T-helper 1 cell (primary cell): ENCODE measurements at places on chromosomes 13 and 19.

DNA sequence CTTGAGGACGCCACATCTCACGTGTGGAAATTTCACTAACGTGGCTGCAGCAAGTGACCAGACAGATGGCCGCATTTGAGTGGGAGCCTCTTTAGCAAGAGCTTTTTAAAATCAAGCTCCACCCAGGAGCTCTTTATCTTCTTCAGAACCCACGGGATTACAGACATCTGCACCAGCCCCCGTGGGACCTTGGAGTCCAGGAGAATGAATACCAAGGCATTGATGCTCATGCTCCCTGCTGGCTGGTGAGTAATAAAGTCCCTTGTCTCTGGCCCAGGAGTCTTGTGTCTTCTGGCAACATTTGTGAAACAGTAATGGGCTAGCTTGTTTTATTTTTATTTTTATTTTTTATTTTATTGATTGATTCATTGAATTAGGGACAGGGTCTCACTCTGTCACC, 64.4 kb downstream of the TRPM4 start:
- DNase-seq, result no peak

GRCh38 chr13:58329746-58330145, 698.2 kb downstream of the PCDH17 start:
- no peak for DNase-seq

DNA sequence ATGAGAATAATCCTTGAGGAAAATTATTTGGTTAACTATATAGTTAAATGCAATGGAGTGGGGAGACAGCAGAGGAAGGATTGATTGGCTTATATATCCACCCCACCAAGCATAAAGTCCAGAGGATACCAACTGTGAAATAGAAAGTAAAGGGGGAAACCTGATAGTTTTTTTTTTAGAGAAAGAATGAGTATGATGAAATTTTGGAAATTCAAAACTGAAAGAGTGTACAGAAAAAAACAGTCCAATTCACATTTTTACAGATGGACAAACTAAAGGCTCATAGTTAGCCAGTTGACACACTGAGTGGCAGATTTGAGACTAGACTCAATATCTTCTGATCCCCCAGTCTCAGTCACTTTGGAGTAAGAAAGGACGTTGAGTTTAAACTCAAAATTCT, 51.1 kb downstream of the FNDC3A start:
- DNase-seq, result no peak

- no peak for DNase-seq
These were observed 4.4 kb upstream of the C3 start for GRCh38 chr19:6724631-6725492.

GRCh38 chr19:14616407-14616806, 33.5 kb downstream of the CLEC17A start:
- no peak for DNase-seq

DNA sequence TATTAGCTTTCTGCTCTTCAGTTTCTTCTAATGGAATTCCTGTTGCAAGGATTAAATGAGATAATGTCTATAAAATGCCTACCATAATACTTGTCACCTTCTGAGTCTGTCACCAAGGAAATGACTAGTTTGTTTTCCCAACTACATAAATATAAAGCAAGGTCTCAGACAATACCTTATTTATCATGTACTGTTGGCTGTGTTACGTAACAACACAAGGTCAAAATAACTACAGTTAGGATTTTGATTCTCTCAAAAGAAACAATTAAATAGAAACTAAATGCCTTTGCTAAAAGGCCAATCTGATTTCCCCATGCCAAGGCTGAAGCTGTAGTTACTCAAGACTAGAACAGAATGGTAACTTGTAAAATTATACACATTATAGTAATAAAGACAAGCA, 134.5 kb downstream of the PCDH9 start:
- DNase-seq, result no peak

DNA sequence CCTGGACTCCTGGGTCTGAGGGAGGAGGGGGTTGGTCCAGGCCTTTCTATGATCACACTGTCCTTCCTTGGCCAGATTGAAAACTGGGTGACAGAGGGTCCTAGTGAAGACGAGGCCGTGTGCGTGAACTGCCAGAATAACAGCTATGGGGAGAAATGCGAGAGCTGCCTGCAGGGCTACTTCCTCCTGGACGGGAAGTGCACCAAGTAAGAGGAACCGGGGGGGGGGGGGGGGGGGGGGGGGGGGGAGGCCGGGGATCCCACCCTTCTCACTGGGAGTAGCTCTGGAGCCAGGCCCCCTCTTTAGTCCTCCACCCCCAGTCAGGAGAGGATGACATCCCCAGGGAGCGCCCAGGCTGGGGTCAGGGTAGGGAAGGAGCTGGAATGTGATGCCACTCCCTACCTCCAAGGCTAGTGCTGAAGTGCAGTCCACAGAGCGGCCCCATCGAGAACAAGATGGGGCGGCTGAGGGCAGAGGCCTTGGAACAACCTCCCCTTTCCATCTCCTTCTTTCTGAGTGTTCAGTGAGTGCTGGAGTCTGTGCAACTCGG, 19.4 kb downstream of the CNFN start:
- no peak for DNase-seq

GRCh38 chr19:5254543-5254942, 86.1 kb downstream of the PTPRS start:
- DNase-seq, result no peak

- DNase-seq, result no peak
These were observed 68.8 kb upstream of the TSHZ3 start for GRCh38 chr19:31418055-31418454.

- DNase-seq, result no peak
These were observed 95.6 kb downstream of the TSHZ3 start for GRCh38 chr19:31253526-31254179.

DNA sequence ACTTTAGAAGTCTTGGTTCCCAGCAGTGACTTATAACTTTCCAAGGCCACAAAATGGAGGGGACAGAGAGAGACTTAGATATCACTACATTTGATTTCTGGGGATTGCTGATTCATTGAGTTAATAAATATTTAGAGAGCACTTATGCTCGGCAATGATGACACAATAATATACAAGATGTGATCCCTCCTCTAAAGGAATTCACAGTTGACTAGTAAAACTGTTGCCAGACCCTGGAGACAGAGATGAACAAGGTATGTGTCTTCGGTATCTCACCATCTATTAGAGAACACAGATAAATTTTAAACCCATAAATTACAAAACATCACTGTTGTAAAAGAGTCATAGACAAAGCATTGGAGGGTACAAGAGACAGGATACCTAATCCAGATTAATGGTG, 437.5 kb downstream of the FOXO1 start:
- DNase-seq, result no peak

- no peak for DNase-seq
These were observed 2.3 kb downstream of the ADGRE3 start for GRCh38 chr19:14672188-14672872.

DNA sequence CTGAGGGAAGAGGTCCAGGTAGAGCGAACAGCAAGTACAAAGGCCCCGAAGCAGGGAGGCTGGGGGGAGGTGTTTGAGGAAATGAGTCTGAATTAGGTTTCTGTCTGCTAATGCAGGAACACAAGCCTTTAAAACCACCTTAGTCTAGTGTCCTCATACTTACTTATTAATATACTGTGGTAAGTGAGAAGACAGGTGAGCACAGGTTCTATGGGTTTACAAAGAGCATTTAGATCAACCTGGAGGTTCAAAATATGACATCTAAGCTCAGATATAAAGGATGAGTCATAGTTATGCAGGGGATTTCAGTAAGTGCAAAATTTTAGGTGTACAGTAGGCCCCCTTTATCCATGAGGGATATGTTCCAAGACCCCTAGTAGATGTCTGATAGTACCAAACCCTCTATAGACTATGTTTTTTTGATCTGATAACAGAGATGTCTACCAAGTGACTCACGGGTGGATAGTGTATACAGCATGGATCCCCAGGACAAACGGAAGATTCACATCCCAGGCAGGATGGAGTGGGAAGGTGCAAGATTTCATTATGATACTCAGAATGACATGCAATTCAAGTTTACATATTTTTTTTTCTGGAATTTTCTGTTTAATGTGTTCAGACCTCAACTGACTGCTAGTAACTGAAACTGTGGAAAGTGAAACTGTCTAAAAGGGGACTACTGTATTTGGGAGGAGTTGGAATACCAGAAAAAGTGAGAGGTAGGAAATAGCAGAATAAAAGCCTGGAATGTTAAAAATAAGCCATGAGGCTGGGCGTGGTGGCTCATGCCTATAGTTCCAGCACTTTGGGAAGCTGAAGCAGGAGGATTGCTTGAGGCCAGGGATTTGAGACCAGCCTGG, 18.2 kb upstream of the MED4 start:
- DNase-seq, result no peak

- DNase-seq, result no peak
These were observed 14.3 kb downstream of the PEPD start for GRCh38 chr19:33507021-33507956.
